ENCODE measurements at places on chromosomes 4 and X.

DNA sequence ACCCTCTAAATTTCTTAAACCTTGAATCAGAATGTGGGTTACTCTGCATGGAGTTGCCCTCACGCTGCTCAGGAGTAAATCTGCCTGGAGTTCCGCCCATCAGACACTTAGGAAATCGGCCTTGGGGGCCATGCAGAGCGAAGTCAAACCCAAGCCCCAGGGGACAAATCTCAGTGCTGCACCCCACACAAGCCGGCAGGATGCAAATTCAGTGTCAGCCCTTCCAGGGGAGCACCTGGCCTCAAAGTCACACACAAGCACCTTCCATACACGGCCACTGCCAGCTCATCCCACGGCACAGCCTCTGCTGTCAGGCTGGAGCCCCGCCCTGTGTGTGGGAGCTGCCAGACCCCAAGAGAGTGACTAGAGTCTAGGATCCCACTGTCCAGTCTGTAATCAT, 27.4 kb downstream of the RNF212 start:
- no peak overlapping the region for H3K27ac ChIP-seq
- no peak overlapping the region for H3K4me3 ChIP-seq
- H3K36me3 ChIP-seq, result no peaks in the 10 kb centered on the region
- DNase-seq, result no peak
- no peaks in the 10 kb centered on the region for H3K4me1 ChIP-seq

GRCh38 chrX:129719931-129720530, 18.7 kb upstream of the XPNPEP2 start:
- no peak overlapping the region for H3K27ac ChIP-seq
- H3K27me3 ChIP-seq, result no peaks in the 10 kb centered on the region
- H3K36me3 ChIP-seq, result no peaks in the 10 kb centered on the region
- H3K4me1 ChIP-seq, result peaks cover 5% of the 10 kb centered on the region
- no peak overlapping the region for H3K4me3 ChIP-seq

GRCh38 chr4:5547651-5548249, 160.6 kb downstream of the EVC2 start:
- no peak for DNase-seq
- H3K27ac ChIP-seq, result no peak overlapping the region
- no peaks in the 10 kb centered on the region for H3K4me1 ChIP-seq

DNA sequence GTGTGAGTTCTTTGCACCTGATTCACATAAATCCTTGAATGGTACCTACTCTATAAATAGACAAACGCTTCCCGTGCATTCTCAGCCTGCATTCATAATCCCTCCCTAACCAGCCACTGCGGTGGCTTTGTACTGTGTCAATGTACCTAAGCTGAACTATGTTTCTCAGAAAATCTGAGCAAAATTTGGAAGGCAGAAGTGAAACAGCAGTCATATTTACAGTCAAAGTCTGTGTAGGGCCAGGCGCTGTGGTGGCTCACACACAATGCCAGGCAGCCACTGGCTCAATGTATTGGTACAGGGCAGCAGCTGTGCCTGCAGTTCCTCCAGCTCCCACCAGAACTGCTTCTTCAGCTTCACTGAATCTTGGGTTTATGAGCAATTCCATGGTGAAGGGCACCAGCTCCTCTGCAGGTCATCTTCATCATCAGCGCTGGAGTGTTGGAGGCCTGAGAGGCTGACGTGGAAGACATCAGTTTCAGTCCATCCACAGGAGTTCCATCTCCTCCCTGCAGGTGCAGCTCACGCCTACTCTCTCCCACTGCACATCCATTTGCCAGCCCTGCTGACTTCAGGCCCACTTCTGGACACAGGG, 32.3 kb upstream of the IRF2 start:
- no peaks in the 10 kb centered on the region for H3K4me1 ChIP-seq
- no peak overlapping the region for H3K4me3 ChIP-seq
- no peak for DNase-seq

GRCh38 chr4:123278755-123279154, 117.8 kb upstream of the SPRY1 start:
- no peaks in the 10 kb centered on the region for H3K27me3 ChIP-seq
- no peak overlapping the region for H3K27ac ChIP-seq
- H3K4me1 ChIP-seq, result peaks cover 4% of the 10 kb centered on the region
- no peak overlapping the region for H3K4me3 ChIP-seq
- DNase-seq, result no peak

DNA sequence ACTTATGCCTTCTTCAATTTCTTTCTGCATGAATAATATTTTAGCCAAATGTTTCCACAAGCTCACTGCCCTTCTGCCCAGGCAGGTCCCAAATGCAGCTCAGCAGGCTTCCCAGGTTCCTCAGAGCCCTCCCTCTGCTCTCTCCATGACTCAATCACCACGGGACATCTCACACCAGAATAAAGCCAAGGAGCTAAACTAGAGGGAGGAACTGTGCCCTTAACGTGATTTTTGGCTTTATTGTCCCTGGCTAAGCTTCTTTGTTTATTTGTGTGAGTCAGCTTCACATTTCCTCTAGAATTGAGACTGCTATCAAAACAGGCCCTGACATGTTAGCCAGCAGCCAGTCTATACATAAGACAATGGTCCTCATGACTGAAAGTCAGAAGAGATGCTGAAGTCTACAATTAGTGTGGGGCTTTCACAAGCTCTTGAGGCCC, 186.4 kb upstream of the GALNT7 start:
- H3K36me3 ChIP-seq, result no peaks in the 10 kb centered on the region
- peak overlapping the region; percentile 57 for H3K27ac ChIP-seq
- H3K4me1 ChIP-seq, result no peaks in the 10 kb centered on the region

DNA sequence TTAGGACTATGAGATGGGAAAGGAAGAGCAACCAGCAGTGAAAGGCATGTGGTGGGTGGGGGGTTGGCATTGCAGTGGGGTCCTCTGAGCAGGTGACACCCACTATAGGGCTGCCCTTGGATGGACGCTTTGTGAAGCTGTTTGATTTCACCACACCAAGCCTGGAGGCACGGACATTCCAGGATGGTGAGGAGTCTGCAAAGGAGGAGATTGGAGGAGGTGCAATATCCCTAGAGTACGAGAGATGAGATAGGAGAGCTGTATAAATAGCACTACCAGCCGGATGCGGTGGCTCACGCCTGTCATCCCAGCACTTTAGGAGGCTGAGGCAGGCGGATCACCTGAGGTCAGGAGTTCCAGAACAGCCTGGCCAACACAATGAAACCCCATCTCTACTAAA, 42.3 kb downstream of the SHOX start:
- DNase-seq, result no peak
- no peak overlapping the region for H3K4me3 ChIP-seq
- no peaks in the 10 kb centered on the region for H3K4me1 ChIP-seq
- no peaks in the 10 kb centered on the region for H3K27me3 ChIP-seq
- H3K36me3 ChIP-seq, result no peaks in the 10 kb centered on the region

DNA sequence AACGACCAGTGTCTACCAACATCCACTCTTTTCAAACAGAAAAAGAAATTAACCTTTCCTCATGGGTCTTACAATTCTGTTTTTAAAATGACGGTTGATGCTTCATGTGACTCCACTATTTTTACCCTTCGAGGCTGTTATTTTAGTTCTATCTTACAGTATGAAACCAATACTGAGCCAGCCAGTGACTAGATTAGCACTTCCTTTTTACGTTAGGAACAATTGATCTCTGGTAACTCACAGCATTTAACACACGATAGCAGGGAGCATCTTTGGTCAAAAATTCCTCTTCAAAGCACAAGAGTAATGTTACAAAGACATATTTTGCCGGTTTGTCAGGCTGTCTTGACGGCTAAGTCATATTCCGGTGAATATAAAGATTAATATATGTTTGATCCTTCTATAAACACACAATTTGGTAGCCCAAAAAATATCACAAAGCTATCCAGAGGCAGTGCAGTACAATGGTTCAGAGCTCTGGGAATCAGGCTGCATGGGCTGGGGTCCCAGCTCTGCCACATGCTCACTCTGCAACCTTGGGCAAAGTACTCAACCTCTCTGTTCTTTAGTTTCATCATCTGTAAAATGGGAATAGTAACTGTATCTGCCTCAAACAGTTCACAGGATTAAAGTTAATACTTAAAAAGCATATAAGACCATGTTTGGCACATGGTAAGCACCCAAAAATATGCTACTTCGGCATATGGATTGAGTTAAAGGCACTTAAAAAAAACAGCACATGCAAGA, 62.9 kb upstream of the TXK start:
- no peak for DNase-seq
- no peak overlapping the region for H3K4me3 ChIP-seq
- no peaks in the 10 kb centered on the region for H3K36me3 ChIP-seq

- no peak for DNase-seq
- H3K36me3 ChIP-seq, result no peaks in the 10 kb centered on the region
Observed at GRCh38 chr4:47852136-47852535, 14.3 kb upstream of the CORIN start.

- DNase-seq, result no peak
- H3K27ac ChIP-seq, result no peak overlapping the region
- no peaks in the 10 kb centered on the region for H3K36me3 ChIP-seq
- peaks cover 81% of the 10 kb centered on the region for H3K27me3 ChIP-seq
Observed at GRCh38 chrX:638482-639131, 8.0 kb downstream of the SHOX start.

DNA sequence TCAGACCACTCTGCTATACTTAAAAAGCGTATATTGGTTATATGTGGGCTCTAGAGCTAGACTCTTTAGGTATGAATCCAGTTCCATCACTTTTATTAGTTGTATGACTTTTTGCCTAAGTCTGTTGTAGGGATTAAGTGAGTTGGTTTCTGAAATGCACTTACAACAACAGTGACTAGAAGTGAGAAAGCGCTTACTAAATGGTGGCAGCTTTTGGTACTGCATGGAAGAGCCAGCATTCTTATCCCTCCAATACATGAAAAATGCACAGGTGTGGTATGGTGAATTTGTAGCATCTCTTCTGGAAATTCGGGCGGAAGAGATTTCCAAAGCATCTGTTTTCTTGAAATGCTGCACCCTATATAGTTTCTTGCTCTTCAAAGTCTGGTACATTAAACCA, 117.1 kb downstream of the SPANXA1 start:
- DNase-seq, result no peak
- no peaks in the 10 kb centered on the region for H3K36me3 ChIP-seq
- no peak overlapping the region for H3K4me3 ChIP-seq
- H3K4me1 ChIP-seq, result no peaks in the 10 kb centered on the region
- no peak overlapping the region for H3K27ac ChIP-seq

DNA sequence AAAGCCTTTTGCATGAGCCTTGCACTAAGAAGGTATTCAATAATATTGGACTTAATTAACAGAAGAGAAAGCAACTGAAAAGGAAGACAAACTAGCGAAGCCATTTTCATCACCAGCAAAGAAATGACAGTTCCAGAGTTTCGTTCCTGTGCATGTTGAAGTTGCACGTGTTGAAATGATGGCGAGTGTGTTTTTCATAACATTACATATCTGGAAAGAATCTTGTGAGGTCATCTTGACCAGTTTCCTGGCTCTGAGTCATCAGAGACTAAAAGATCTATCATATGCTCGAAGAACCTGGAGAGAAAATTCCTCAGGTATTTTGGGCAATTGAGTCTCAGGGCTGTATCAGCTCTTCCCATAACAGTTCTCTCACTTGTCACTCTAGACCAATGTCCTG, 106.2 kb upstream of the MAML3 start:
- no peak overlapping the region for H3K27ac ChIP-seq
- no peaks in the 10 kb centered on the region for H3K4me1 ChIP-seq
- H3K36me3 ChIP-seq, result no peaks in the 10 kb centered on the region
- no peaks in the 10 kb centered on the region for H3K27me3 ChIP-seq
- DNase-seq, result no peak

DNA sequence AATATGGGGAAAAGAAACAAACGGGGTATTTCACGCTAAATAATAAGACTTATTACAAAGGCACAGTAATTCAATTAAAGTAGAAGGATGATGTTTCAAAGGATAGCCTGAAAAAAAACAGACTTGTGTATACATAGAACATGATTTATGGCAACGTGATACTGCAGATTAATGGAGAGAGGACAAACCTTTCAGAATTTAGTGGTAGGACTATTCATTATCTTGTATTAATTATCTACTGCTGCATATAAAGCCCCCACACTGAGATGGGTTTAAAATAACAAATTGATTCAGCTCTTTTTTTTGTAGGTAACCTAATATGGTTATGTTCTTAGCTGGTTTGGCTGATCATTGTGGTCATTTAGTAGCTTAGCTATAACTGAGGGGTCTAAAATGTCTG, 1269.0 kb downstream of the FSTL5 start:
- no peaks in the 10 kb centered on the region for H3K4me1 ChIP-seq
- no peaks in the 10 kb centered on the region for H3K27me3 ChIP-seq
- H3K36me3 ChIP-seq, result no peaks in the 10 kb centered on the region

DNA sequence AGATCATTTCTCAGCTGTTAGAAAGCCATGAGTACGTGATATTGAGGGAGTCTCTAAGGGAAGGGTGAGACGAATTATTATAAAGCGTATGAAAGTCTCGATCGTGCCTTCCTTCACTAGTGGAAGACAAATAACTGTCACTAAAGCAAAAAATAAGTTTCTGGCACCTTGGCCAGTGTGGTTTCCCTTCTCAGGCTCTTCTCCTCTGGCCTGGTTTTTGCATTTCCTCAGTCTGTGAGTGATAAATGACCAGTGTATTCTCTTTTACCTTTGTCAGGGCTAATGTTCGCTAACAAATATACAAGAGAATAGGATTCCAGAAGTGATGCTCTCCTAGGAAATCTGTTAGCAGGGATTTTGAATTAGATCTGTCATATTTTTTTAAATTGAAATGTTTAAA, 19.6 kb downstream of the TXK start:
- no peak overlapping the region for H3K27ac ChIP-seq
- no peak overlapping the region for H3K4me3 ChIP-seq
- H3K36me3 ChIP-seq, result no peaks in the 10 kb centered on the region
- H3K27me3 ChIP-seq, result no peaks in the 10 kb centered on the region
- DNase-seq, result no peak

DNA sequence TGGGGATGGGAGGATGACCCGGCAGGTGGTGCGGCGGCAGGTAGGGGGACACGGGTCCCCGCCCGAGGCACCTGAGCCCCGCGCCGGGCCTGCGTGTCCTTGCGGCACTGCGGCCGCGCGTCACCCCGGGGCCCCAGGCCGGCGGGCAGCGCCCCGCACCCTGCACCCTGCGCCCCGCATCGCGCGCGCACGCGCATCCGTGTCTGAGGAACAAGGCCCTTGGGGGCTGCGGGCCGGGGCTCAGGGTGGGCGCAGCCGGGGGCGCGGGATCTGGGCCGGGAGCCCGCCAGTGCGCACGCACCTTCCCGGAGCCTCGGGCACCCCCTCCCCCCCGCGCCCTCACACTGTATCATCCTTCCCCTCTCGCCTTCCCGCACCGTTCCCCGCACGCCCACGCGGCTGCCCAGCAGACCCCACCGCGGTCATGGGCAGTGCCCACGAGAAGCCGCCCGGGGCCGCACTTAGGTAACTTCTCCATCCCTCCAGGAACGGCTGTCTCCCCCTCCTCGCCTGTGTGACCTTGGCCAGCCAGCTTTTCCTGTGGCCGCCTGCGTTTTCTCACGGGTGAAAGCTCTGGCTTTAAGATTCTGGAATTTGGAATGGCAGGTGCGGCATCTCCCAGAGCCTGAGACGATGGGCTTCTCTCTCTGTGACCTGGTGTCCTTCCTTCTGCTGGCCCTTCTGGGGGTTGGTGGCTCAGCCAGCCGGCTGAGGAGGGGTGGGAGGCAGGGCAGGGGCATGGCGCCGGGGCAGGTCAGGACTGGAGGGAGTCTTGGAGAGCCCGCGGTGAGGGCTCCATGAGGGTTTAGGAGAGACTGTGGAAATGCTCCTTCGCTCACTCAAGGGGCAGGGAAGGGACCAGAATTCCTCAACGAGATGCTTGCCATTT, 748 bp downstream of the ATP2B3 start:
- no peak overlapping the region for H3K27ac ChIP-seq
- no peaks in the 10 kb centered on the region for H3K4me1 ChIP-seq
- H3K4me3 ChIP-seq, result no peak overlapping the region
- DNase-seq, result no peak
- H3K27me3 ChIP-seq, result no peaks in the 10 kb centered on the region

- H3K27me3 ChIP-seq, result no peaks in the 10 kb centered on the region
- no peaks in the 10 kb centered on the region for H3K4me1 ChIP-seq
- no peak overlapping the region for H3K27ac ChIP-seq
- no peak overlapping the region for H3K4me3 ChIP-seq
- DNase-seq, result no peak
Observed at GRCh38 chr4:94358101-94358500, 15.5 kb upstream of the HPGDS start.
